ACHN (cell line): ENCODE measurements at places on chromosomes 5 and 9.
A peak's percentile ranks its signal among the peaks of the same experiment; 100 is the strongest.

GRCh38 chr5:169404223-169404622, 103.3 kb upstream of the SLIT3 start:
- DNase-seq = no peak

DNA sequence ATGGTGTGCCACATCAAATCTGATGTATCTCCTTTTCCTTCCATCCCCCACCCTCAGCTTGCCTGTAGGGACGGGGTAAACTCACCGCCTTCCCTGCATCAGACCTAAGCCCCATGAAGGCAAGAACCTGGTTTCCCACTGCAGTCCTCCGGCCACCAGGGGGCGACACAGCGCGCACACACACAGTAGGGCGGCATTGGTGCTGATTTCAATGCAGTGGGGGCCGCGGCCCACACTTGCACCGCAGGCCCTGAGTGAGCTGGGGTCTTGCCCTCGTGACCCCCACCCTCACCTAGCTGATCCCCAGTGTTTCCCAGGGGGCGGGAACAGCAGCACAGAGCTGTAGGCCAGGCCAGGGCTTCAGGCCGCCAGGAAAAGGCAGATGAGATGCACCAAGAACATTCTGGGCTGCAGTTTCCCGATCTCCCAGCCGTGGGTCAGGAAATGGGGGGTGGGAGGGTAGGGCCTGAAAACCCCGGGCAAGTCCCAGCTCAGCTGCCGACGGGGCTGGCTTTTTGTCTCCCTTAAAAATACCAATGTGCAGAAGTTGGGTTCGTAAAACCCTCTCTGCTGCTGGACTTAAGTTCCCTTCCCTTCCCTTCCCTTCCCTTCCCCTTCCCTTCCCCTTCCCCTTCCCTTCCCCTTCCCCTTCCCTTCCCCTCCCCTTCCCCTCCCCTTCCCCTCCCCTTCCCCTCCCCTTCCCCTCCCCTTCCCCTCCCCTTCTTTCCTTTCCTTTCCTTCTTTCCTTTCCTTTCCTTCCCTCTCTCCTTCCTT, 19.5 kb downstream of the FAM163B start:
- no peak for DNase-seq

DNA sequence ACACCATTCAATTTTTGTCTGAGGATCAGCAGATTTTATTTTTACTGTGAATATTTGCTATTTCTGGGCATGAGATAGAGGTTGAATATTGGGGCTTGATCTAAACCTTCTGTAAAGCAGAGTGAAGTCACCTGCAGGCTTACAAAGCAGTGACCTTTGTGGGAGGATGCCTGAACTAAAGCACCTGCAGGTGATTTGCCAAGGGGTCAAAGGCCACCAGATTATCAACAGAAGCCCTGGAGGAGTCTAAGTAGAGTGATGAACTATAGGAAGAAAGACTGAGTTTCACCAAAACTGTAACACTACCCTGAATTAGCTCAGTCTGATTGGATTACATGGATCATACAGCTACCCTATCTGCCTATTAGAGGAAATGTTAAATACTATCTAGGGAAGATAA, 144.3 kb upstream of the PRLR start:
- DNase-seq = no peak

GRCh38 chr9:90408659-90409058, 234.0 kb downstream of the DIRAS2 start:
- no peak for DNase-seq

GRCh38 chr9:136543830-136544547, 1.9 kb downstream of the NOTCH1 start:
- DNase-seq = no peak

DNA sequence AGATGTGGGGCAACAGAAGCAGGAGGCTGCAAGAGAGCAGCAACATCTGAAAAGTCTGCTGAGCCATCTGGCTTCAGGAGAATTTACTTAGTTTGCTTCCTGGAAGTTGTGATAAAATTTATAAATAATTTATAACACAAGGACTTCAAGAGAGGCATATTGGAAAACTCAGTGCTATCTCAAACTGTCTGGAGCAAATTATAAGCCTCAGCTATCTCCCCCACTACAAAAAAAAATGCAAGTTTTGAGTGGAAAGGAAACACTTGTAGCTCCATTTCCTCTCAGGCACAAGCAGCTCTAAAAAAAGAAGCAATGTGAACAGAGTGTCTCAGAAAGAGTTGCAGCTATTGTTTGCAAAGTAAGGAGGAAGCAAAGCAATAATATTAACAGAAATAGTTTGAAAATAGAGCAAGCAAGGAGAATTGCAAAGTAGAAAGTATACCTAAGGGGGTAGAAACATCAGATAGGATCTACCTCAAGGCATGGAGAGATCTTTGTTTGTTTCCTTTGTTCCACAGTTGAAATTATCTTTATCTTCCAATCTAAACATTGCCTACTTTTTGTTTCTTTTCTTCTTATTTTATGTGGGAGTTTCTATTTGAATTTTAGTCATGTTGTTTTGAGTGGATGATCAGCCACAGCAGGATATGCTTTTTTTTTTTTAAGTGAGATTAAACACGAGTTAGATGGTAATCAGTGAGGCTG, 55.9 kb upstream of the IL6ST start:
- DNase-seq = no peak

DNA sequence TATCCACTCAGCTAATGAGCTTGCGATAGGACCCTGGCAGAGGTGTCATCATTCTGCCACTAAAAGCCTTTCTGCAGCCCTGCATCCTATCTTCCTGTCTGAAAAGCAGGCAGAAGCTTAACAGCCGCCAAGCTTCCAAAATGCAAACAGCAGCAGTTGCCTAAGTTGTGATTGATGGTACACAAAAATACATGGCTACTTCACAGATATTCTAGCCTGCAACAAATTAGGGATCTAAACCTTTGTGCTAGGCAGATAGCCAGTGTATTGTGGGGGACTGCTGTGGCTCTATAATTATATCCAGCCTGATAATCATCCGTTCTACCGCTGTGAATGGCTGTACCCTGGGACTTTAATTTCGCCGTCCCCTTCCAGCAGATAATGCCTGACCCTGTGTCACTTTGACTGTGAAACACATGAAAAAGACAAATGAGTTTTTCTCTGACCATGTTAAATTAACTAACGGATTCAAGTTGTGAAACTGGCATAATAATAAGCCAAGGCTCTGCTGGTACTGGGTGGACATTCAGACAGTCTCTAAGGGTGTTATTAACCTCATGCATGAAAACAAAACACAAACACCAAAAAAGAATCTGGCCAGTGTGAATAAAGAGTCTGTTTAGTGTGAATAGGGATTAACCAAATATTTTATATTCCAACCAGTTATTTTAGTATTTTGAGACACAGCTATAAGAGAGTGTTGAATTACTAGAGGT, 45.9 kb downstream of the SEMA6A start:
- peak; percentile 44 for DNase-seq

- DNase-seq = no peak
Measured at GRCh38 chr5:353612-354580, 32.4 kb downstream of the AHRR start.

GRCh38 chr5:72234265-72234700, 85.8 kb downstream of the MRPS27 start:
- peak; percentile 18 for DNase-seq

DNA sequence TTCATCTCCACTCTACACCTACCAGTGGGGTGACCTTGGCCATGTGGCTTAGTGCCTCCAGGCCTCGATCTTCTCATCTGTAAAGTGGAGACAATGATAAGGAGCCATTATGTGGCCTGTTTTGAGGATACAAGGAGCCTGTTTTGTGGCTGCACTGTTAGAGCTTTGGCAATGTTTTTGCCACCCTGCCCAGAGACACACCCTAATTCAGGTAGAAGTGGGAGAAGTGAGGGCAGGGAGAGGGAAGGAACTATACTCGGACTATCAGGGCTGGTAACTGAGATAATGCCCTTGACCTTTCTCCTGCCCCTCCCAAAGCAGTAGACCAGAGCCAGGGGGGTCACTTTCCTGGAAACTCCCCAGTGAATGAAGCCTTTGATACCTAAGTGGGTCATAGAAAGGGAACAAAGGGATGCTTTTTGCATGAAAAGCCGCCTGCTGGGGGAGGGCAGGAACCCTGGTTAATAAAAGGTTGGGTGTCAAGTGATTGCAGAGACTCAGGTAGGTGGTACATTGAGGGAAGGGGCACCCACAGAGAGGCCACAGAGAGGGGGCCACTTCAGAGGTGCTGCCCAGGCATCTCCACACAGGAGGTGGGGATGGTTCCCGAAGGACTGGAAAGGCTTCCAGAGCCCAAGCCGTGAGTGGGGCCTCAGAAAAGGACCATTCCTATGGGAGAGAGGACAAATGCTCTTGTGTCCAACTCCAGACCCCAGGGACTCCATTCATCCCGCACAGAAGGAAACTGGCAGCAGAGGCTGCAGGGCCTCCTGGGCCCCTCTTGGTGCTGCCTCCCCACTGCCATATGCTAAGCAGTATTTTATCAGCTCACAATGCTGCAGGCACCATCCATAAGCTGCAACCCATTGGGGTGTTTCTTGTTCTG, 42.3 kb upstream of the VDAC1 start:
- DNase-seq = no peak

- no peak for DNase-seq
Measured at GRCh38 chr9:4389003-4389402, 89.1 kb upstream of the GLIS3 start.

- DNase-seq = no peak
Measured at GRCh38 chr5:9558319-9558965, 12.6 kb upstream of the SEMA5A start.

- DNase-seq = no peak
Measured at GRCh38 chr5:962801-963200, 45.8 kb upstream of the NKD2 start.

DNA sequence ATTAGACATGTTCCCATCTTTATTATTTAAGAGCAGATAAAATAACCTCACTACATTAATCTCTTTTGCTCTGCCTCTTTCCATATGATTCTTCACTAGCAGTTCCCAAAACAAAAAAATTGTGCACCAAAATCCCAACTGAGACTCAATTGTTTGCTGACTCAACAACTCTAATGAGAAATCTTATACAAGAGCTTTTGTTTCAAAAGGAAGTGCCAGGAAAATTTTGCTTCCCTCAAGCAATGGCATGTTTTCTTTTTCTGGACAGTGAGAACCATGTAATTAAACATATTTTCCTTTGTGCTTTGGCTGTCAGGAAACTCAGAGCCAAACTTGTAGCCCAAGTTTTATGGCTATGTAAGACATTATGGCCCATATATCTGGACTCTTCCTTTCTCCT, 62.0 kb downstream of the TMC1 start:
- DNase-seq = no peak

GRCh38 chr5:57695179-57695578, 212.6 kb upstream of the ACTBL2 start:
- no peak for DNase-seq

DNA sequence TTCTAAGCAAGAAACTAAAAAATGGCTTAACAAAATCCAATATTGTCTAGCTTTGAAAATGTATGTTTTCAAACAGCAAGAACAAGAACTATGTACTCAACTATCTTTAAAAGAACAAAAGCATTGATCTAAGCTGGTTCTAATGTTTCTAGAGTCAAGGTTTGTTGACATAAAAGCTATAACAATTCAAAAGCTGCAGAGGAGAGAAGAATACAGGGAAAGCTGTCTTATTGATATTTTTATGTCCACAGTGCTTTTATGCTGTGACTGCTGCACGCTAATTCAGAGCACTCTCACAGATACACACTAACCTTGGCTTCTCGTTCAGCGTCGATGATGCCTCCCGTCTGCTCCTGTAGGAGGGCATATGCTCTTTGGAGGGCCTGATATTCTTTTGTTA, 129.5 kb upstream of the DPYSL3 start:
- DNase-seq = no peak

- no peak for DNase-seq
Measured at GRCh38 chr9:110996436-110997220, 41.6 kb downstream of the LPAR1 start.

DNA sequence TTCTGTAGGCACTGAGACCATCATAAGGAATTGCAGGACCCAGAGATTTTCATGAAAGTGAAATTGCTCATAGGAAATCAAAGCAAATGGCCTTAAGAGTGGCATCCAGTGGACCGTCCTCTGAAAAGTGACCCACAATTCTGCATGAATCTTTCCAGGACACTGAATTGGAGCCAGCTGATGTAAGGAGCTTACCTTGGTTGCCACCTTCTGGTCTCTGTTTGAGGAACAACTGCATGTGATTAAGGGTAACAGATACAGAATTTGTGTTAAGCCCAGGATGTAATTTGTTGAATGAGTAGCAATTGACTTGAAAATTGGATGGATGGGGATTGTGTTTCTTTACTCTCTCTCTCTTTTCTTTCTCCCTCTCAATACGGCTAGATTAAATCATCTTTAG, 49.9 kb upstream of the GAS1 start:
- no peak for DNase-seq

DNA sequence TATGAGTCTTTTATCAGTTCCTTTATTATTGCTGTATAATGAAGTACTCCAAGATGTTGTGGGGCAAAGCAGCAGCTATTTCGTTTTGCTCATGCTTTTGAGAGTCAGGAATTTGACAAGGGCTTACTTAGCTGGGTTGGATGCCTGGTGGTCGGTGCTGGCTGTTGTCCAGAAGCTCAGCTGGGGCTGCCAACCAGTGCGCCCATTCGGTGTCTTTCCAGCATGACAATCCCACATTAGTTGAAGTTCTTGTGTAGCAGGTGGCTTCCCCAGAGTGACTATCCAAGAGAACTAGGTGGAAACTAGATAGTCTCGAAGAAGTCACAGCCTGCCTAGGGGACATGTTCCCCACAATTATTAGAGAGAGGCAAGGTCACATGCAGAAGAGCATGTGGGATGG, 3.4 kb upstream of the FLT4 start:
- no peak for DNase-seq

- DNase-seq = no peak
Measured at GRCh38 chr5:178465228-178465860, 124.8 kb downstream of the COL23A1 start.

DNA sequence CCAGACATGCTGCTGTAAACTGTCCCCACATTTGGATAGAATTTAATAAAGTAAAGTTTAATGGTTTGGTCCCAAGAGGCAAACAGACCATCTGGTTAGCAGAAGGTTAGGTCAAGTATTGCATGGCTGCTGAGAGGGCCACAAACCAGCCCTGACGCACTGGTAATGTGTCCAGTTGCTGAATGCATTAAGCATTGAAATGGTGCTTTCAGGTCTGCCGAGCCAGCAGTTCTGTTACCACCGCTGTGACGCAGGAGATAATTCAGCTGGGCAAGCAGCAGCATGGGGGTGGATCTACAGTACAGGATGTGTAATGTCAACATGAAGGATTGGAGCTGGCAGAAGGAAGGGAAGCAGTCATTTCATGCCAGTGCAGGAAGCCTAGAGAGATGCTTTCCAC, 16.0 kb downstream of the ZNF462 start:
- DNase-seq = no peak
